GM12865 (cell line): ENCODE measurements at places on chromosomes 7 and 10.

DNA sequence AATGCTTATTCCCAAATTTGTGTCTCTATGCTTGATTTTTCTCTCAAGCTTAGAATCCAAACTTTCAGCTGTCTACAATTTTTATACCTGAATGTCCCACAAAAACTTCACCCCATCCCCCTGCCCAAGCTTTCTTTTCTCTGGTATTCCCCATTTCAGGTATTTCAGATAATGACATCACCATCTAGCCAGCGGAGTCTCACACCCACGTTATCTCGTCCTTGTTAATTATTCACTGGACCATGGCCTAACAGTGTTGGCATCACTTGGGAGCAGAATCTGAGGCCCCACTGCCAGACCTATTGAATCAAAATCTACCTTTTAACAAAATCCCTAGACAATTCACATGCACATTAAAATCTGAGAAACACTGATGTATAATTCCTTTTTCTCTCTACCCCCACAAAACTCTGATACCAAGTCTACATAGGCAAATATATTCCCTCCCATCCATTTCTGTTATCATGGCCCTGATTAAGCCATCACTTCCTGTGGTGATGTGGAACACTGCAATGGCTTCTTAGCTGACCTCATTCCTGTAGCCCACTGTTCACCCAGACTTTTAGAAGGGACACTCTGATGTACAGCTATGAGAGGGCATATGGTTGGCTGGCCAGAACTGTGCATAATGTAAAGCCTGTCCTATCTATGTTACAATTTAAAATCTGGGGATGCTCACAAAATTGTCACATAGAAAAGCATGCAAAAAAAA is 31.4 kb downstream of the ZNF438 start:
- DNase-seq = no peak

GRCh38 chr10:14904316-14904732 is 25.7 kb downstream of the SUV39H2 start:
- DNase-seq = peak; percentile 48

GRCh38 chr7:141475679-141476078 is 75.5 kb upstream of the AGK start:
- DNase-seq = no peak

DNA sequence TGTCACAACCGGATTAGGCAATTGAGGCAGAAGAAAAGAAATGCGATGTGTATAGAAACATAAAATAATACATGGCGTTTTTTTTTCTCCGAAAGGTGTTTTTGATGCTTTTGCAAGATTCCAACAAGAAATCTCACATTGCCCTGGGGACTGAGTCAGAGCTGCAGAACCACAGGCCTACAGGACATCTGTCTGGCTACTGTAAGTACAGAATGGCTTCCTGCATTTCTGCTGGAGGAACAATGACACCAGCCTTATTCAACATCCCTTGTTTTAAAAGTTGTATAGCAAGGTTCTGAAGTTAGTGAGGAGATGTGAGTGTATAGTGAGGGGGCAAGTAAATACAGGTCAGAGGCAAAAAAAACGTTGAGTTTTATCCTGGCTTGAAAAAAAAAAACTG is 256.4 kb downstream of the ABCA13 start:
- DNase-seq = no peak
